ENCODE measurements at places on chromosomes 12 and 14. TPM values are rescaled to one million over a fixed set of nuclear protein-coding genes. Genes with fewer than 3 reads are reported as not detected.

SLC7A7 gene
- total RNA-seq = 2.2 TPM

FBLN5 gene
- total RNA-seq = 37.8 TPM

GRCh38 chr12:63895841-63896240 lies 51.3 kb downstream of the SRGAP1 start:
- DNase-seq = no peak

- DNase-seq = no peak
Measured at GRCh38 chr14:95644981-95645380, 41.2 kb upstream of the TCL1B start.

DNA sequence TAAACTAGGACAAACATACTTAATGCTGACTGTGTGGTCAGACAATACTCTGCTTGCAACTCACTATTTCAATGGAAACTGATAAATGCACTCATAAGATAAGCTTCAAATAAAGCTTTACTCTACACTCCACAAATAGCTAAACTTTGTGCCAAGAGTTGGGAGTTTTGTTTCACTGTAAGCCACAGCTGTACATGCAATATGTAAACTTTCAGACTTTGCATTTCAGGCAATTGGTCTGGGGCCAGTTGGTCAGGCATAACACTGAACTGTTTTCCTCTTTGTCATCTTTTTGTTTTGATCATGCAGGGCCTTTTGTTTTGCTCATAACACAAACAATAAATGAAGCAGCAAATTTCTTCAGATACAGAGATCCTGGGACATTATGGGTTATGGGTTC lies 426.2 kb downstream of the IPO8 start:
- no peak for DNase-seq

VAMP1 gene
- total RNA-seq = 4.3 TPM

GRCh38 chr12:71164568-71165197 lies 6.9 kb upstream of the TSPAN8 start:
- DNase-seq = no peak

- no peak for DNase-seq
Measured at GRCh38 chr12:122265886-122266229, 436 bp downstream of the VPS33A start.

- no peak for DNase-seq
Measured at GRCh38 chr12:56450241-56450640, 1.0 kb upstream of the TIMELESS start.

OTUB2 gene
- total RNA-seq = 0.08 TPM

GRCh38 chr12:55974308-55974730 lies 441 bp downstream of the RAB5B start:
- no peak for DNase-seq

DNA sequence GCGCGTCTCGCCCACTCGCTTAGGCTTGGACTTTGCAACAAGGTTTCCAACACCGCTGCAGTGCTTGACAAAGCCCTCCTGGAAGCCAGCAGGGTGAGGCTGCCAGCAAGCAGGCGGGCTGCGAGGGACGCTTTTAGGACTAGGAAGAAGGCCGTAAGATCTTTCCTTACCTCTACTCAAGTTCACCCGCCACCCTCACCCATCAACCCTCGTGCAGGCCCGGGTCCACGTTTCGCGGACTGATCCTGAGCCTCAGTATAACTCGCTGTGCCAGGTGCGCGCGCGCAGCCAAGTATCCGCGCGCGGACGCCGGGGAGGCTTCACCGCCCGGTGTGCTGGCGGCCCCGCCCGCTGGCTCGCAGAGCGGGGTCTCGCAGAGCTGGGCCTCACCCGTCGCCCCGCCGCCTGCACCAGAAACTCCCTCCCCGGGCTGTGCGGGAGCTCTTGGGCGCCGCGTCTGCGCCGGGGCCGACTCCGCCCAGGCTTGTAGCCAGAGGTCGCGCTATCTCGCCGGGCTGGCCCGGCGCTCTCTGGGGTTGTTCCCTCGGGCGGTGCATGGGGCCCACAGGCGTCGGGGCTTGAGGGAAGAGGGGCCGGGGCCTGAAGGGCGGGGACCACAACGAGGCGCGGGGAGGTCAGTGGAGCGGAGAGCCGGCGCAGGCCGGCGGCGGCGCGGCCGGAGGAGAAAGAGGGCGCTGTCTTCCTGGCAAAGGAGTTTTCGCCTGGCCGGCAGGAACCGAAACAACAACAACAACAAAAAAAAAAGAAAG lies 7.6 kb upstream of the SIX1 start:
- peak; percentile 88 for DNase-seq

- DNase-seq = no peak
Measured at GRCh38 chr14:100749967-100750597, 23.4 kb downstream of the DLK1 start.

- DNase-seq = no peak
Measured at GRCh38 chr12:76692846-76693245, 71.1 kb upstream of the ZDHHC17 start.

CABP1 gene
- total RNA-seq = 3.4 TPM

SLC16A7 gene
- total RNA-seq = 5.0 TPM

EIF5 gene
- total RNA-seq = 428 TPM
